SJCRH30 (cell line): ENCODE measurements at places on chromosomes 16 and 17. TPM values are rescaled to one million over a fixed set of nuclear protein-coding genes. Genes with fewer than 3 reads are reported as not detected.
A peak's percentile ranks its signal among the peaks of the same experiment; 100 is the strongest.

- no peaks in the 10 kb centered on the region for H3K36me3 ChIP-seq
- peaks cover 12% of the 10 kb centered on the region for H3K4me1 ChIP-seq
- no peak for DNase-seq
- peak overlapping the region; percentile 22; the same call in 1 of the 2 replicates for H3K4me3 ChIP-seq
- H3K27ac ChIP-seq = no peak overlapping the region
Measured at GRCh38 chr17:79852748-79853147, 13.5 kb upstream of the CBX4 start.

- no peak for DNase-seq
- H3K36me3 ChIP-seq = no peaks in the 10 kb centered on the region
- no peak overlapping the region for H3K27ac ChIP-seq
- H3K27me3 ChIP-seq = no peaks in the 10 kb centered on the region
- H3K4me1 ChIP-seq = no peaks in the 10 kb centered on the region
Measured at GRCh38 chr17:54435966-54436365, 464.7 kb upstream of the TOM1L1 start.

- no peak overlapping the region for H3K27ac ChIP-seq
- no peak for DNase-seq
- H3K36me3 ChIP-seq = no peaks in the 10 kb centered on the region
- no peaks in the 10 kb centered on the region for H3K4me1 ChIP-seq
- H3K27me3 ChIP-seq = peaks cover 25% of the 10 kb centered on the region; the same call in 1 of the 2 replicates
Measured at GRCh38 chr17:38602956-38603785, 2.6 kb downstream of the SRCIN1 start.

DNA sequence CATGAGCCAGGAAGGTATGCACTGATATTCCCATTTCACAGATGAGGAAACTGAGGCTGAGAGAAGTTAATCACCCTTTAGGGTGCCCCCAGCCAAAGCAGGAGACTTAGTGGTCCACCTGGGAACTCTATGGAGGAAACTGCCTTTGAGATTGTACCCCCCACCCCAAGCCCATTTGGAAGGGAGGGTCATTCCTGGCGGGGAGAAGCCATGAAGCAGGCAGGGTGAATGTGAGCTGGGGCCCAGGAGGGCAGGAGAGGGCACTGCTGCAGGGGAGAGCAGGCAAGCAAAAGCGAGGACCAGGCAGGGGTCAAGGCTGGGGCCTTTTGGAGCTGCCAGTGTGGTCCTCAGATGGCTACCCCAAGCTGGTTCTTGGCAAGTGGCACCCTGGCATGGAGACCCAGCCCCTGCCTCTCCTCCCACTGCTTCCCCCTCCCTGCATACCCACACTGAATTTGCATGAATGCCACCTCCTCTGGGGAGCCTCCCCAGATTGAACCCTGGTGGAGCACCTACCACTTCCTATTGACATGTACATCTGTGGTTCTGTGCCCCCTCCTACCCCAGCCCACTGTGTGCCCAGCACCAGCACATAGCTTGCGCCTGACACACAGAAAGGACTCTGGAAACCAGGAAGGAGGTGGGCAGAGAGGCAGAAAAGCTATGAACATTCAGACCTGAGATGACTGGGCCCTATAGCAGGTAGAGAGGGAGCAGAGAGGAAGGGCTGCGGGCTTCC is 965 bp upstream of the TMC6 start:
- DNase-seq = no peak
- H3K27ac ChIP-seq = no peak overlapping the region
- no peaks in the 10 kb centered on the region for H3K36me3 ChIP-seq
- H3K27me3 ChIP-seq = no peaks in the 10 kb centered on the region

DNA sequence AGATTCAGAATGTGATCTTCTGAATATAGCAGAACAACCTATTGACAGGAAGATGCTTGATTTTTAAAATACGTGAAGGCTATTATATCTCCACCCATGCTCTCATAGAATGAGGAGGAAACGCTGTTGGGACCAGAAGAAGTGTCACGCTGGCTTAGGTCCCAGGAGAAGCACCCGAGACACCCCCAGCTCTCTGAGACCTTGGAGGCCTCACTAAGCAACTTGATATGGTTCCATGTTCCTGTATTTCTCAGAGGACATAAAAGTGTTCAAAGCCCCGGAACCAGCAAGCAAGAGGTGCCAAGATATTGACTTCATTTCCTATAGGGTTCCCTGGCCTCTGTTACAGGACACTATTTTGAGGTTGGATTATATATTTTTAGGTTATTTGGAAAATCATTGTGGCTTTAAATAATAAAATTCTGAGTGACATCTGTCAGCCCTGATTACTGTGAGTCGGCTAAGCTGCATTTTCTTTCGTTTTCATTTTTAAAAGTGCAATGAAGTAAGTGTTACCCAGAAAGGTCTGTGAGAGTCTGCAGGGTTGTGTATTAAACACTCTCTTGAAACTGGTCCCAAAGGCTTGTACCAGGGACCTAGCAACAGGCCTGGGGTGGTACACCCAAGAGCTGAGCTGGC is 400.0 kb downstream of the SOX9 start:
- no peaks in the 10 kb centered on the region for H3K4me1 ChIP-seq
- no peak overlapping the region for H3K27ac ChIP-seq
- no peaks in the 10 kb centered on the region for H3K27me3 ChIP-seq
- no peak for DNase-seq
- no peaks in the 10 kb centered on the region for H3K36me3 ChIP-seq

GRCh38 chr17:77570565-77570898 is 388.0 kb upstream of the TNRC6C start:
- no peaks in the 10 kb centered on the region for H3K36me3 ChIP-seq
- no peak overlapping the region for H3K4me3 ChIP-seq
- no peaks in the 10 kb centered on the region for H3K4me1 ChIP-seq
- peaks cover 21% of the 10 kb centered on the region for H3K27me3 ChIP-seq

DNA sequence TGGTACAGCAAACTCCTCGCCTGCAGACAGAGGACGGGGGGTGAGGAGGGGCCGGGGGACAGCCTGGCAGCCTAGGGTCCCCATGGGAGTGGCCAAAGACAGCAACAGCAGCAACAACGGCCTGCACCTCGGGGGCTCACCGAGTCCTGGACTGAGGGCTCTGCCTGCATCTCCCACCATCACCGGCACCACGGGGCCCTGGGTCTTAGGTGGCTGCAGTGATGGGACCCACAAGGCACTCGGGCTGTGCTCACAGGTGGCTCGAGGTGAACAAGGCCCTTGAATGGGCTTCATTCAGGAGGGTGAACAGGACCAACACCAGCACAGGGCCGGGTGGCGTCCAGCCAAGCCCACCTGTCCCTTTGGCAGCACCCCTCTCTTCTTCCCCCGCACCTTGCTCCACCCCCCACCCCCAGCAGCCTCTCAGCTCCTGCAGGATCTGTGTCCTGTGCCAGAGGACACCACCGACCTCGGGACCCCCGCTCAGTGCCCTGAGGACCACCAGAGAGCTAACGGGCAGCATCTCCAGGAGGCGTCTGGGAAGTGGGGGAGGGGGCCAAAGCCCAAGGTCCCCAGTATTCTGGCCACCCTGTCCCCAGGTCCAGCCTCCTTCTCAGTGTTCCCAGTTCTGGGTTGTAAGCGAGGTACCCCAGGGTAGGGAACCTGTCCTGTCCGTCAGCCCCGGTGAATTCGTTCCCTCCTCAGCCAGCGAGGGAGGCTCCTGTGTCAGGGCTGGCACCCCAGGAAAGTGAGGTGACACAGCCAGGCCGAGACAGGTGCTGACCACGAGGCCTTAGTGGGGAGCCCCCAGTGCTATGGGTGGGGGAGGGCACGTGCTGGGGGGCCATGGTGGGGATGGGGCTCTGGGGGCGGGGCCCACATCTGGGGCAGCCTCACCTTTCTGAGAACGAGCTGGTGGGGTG is 94.3 kb downstream of the TBC1D16 start:
- no peaks in the 10 kb centered on the region for H3K27me3 ChIP-seq
- no peak for DNase-seq

DNA sequence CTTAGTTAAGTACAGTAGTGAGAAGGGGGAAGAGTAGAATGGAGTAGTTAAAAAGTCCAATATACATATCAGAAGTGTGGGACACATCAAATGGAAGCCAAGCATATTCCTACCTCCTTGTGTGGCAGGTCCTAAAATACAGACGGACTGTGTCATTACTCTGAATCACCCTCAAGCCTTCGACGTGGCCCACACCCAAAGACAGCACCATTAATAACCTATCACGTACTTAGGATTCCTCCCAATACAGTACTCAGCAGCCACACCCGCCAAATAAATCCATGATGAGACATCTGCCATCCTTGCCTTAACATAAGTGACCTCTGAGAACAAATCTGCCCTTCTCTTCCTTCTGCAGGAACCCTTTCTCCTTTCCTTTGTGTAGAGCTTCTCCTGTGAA is 38.9 kb downstream of the UBE2G1 start:
- H3K27ac ChIP-seq = no peak overlapping the region
- DNase-seq = no peak
- H3K4me1 ChIP-seq = no peaks in the 10 kb centered on the region
- no peaks in the 10 kb centered on the region for H3K36me3 ChIP-seq

The ST6GALNAC1 gene
- total RNA-seq = not detected in 2 replicates

The CLEC19A gene
- total RNA-seq = not detected in 2 replicates

DNA sequence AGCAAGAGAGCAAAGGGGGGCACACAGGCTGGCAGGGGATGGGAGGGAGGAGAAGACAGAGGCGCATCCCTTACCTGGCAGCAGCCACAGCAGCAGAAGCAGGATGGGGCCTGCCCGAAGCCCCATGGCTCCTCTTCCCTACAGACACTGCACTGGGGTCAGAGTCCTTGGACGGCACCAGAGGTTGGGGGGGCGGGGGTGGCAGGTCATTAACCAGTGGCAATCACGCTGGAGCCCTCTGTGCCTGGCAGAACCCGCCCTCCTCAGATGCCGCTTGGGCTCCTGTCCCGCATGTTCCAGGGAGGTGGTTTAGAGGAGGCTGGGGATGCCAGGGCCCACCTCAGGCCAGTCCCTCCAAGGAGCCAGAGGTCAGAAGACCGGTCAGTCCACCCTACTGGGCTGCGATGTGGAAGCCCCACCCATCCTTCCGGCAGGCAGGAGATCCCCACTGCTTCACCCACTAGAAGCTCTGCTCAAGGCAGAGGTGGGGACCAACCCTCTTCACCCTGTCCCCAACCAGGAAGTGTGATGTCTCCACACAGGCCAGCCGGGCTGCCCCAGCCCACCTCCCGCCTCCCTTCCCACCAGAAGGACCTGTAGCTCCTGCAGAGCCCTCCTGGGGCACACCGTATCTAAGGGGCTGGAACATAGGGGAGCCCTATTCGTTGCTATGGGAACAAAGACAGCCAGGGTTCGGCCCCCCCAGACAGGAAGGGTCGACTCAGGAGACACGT is 11.7 kb downstream of the ZG16B start:
- no peak overlapping the region for H3K27ac ChIP-seq
- DNase-seq = no peak
- H3K27me3 ChIP-seq = peaks cover 6% of the 10 kb centered on the region; the same call in 1 of the 2 replicates
- H3K4me1 ChIP-seq = no peaks in the 10 kb centered on the region
- no peak overlapping the region for H3K4me3 ChIP-seq

The TPSD1 gene
- total RNA-seq = not detected in 2 replicates

The C16orf89 gene
- total RNA-seq = not detected in 2 replicates

DNA sequence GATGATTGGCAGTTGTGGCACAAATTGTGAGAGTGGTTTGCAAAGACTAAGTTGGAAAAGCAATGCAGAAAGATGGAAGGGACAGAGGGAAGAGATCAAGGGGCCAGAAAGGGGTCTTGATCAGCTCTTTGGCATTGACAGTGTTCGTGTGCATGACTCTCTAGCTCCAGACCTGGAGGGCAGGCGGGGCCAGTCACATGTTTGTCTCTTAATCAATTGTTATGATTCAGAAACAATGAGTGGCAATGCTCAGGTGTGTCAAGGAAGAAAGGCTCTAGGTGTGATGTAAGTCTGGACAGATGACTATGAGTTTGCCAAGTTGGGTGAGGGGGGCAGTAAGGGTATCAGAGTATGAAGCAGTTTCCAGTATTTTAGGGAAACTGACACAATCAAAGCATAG is 32.1 kb downstream of the WSB1 start:
- H3K36me3 ChIP-seq = no peaks in the 10 kb centered on the region
- H3K27ac ChIP-seq = no peak overlapping the region
- no peak overlapping the region for H3K4me3 ChIP-seq

- H3K27me3 ChIP-seq = no peaks in the 10 kb centered on the region
- no peaks in the 10 kb centered on the region for H3K36me3 ChIP-seq
- no peak for DNase-seq
- H3K27ac ChIP-seq = no peak overlapping the region
- H3K4me1 ChIP-seq = no peaks in the 10 kb centered on the region
Measured at GRCh38 chr16:83609178-83609577, 198.6 kb upstream of the HSBP1 start.

DNA sequence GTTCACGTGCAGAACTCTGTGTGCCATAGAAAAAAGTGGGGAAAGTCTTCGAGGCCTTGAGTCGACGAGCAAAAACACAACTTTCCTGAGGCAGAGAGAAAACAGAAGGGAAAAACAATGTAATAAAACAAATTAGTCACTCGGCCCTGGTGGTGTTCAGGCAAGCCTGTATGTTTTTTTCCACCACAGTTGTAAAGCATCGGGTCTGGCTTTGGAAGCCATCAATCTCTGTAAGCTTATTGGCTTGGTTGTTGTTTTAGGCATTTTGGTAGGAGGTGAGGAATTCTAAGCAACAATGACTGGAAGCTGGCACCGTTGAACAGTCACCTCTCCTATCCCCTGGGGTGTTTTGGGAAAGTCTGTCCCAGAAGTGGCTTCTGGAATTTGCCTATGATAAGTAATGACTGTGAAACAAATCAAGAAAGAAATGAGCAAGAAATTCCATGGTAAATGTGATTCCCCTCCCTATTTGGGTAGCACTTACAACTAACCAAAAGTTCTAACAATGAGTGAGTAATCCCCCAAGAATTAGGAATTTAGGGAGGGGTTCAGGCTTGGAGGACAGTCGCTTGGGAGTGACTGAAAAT is 2.8 kb downstream of the CDH13 start:
- H3K27me3 ChIP-seq = no peaks in the 10 kb centered on the region
- peak overlapping the region; percentile 99 for H3K27ac ChIP-seq
- peak; percentile 42 for DNase-seq
- H3K4me3 ChIP-seq = peak overlapping the region; percentile 15; the same call in 1 of the 2 replicates
- peaks cover 40% of the 10 kb centered on the region for H3K4me1 ChIP-seq

DNA sequence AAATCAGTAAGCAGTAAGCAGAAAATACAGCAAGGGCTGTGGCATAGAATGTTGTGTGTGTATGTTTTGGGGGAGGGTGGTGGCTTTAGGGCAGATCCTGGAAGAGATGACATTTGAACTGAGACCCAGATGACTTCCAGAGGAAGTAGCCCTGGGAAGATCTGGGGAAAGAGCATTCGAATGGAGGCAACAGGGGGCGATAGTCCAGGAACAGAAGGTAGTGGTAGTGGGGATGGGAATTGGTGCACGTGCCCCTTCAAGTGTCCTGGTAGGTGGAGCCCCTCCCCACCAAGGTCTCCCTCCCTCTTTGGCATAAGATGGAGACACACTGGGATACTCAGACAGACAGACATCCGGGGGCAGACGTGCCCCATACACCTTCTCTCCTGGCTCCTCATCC is 14.1 kb downstream of the ARHGEF15 start:
- H3K4me1 ChIP-seq = no peaks in the 10 kb centered on the region
- DNase-seq = no peak
- no peak overlapping the region for H3K4me3 ChIP-seq
- H3K27me3 ChIP-seq = no peaks in the 10 kb centered on the region

GRCh38 chr17:4980644-4981216 is 6.7 kb downstream of the CAMTA2 start:
- no peaks in the 10 kb centered on the region for H3K4me1 ChIP-seq
- H3K4me3 ChIP-seq = no peak overlapping the region
- DNase-seq = peak; percentile 34
- no peak overlapping the region for H3K27ac ChIP-seq
- H3K36me3 ChIP-seq = no peaks in the 10 kb centered on the region
- H3K27me3 ChIP-seq = no peaks in the 10 kb centered on the region

- H3K4me3 ChIP-seq = peak within 1 kb of the TSS; percentile 67
- H3K36me3 ChIP-seq = peaks cover 20% of the 10 kb centered on the region
- no peaks in the 10 kb centered on the region for H3K27me3 ChIP-seq
- H3K27ac ChIP-seq = peak within 1 kb of the TSS; percentile 89
- peak; percentile 64 for DNase-seq
Measured at GRCh38 chr16:86510465-86511261, at the start of gene FOXF1. Gene FOXF1, plus strand, starts transcription at chr16:86510527. Its CDS starts 43 bp downstream, at chr16:86510570.

The ARHGAP23 gene
- total RNA-seq = 35.7 and 37.9 TPM in 2 replicates
